ENCODE measurements at places on chromosomes 12 and 14. TPM values are rescaled to one million over a fixed set of nuclear protein-coding genes. Genes with fewer than 3 reads are reported as not detected.
A peak's percentile ranks its signal among the peaks of the same experiment; 100 is the strongest.

Gene PEX5
- 38.7 TPM for polyA plus RNA-seq

Gene FGD6
- 12.3 TPM for polyA plus RNA-seq

Gene KRT71
- polyA plus RNA-seq, result 0.04 TPM

Gene ENDOU
- polyA plus RNA-seq, result 1.8 TPM

Gene POTEG
- polyA plus RNA-seq, result not detected

Gene MYRFL
- 14.9 TPM for polyA plus RNA-seq

Gene GPHN
- 26.1 TPM for polyA plus RNA-seq

Gene SNAPC1
- polyA plus RNA-seq, result 5.6 TPM

Gene SPTB
- polyA plus RNA-seq, result 2.9 TPM

Gene TPPP2
- 0.16 TPM for polyA plus RNA-seq

Gene LMNTD1
- polyA plus RNA-seq, result 0.22 TPM

GRCh38 chr14:36900846-36901245 is 239.2 kb downstream of the PAX9 start:
- no peak for DNase-seq

DNA sequence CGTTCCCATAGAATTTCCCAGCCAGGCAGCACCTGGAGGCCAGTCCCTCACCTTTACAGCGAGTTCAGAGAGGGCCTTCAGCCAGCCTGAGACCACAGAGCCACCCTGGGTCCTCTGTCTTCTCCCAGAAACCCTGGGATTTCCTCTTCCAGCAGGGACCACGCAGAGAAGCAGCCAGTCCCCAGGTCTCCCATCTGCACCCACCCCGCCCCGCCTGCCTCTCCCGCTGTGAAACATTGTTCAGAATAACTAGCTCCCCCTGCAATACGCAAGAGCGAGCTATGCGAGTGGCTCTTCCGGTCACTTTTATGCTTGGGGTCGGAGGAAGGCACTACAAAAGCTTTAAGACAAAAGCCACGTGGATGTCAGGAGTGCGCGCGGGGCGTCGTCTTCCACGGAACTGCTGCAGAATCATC is 77.8 kb downstream of the SERPINA3 start:
- DNase-seq, result no peak

DNA sequence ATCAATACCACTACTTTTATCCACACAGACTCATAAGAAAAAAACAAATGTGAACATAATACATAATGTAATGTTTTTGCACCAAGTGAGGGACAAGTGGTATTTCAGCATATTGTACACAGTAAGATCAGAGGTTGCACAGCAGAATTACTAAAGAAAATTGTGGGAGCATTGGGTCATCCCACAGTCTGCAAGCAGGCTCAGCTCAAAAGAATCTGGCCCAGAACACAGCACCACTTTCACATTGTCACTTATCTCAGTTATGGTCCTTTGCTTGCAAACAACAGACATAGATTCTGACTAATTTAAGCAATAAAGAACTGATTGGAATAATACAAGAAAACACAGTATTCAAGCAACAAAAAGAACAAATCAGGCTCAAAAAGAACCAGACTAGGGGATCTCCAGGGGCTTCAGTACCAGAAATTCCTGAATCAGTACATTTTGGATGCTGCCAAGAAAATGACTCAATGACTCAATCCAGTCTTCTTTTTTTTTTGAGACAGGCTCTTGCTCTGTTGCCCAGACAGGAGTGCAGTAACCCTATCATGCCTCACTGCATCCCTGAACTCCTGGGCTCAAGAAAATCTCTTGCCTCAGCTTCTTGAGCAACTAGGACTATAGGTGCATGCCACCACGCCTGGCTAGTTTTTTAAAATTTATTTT is 42.9 kb upstream of the EEA1 start:
- DNase-seq, result no peak

DNA sequence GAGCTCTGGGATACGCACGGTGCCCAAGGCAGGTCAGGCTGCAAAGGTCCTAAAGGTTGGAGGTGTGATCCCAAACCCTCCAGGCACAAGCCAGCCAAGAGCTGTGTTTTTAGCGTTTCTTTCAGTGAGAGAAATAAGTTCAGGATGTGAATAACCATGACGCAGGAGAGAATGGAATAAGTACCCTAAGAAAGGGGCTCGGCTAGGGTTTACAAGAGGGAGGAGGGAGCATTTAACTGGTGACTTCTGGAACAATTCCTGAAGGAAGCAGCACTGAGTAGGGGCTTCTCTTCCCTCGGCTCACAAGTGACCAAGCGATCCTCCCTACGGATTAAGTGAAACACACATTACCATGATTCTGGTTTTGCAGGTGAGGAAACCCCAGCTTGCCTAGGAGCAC is 29.4 kb downstream of the SSH1 start:
- DNase-seq, result no peak

DNA sequence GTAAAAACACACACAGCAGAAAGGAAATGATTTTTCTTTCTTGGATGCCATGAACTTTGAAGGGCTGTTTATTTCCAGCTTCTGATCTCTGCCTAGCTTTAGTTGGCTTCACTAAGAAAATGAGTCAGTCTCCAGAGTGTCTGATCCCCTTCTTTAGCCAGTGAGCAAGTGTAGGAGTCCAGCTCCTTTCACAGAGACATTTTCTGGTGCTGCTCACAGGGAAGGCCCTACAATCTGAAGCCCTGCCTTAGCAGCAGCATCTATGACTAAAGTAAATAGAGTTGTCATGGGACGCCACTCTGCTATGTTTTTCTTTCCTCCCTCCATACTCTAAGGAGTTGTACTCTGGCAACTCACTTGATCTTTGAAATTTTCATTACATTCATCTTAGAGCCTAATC is 103.5 kb downstream of the RPAP3 start:
- DNase-seq, result no peak

DNA sequence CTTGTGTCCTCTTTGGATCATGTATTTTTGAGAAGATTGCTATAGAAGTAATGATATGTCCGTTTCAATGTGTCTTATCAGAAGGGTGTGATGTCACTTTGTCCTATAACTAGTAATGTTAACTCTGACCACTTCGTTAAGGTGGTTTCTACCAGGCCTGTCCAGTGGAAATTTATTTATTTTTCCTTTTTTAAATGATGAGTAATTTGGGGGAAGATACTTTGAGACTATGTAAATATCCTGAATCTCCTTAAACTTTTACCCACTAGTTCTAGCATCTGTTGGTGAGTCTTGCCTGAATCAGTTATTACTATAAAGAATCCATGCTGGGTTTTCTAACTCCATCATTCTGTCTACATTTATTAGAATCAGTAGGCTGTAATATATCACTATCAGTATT is 15.3 kb downstream of the EP400 start:
- no peak for DNase-seq

- no peak for DNase-seq
Observed at GRCh38 chr12:69052613-69053408, 119.8 kb upstream of the CPM start.

DNA sequence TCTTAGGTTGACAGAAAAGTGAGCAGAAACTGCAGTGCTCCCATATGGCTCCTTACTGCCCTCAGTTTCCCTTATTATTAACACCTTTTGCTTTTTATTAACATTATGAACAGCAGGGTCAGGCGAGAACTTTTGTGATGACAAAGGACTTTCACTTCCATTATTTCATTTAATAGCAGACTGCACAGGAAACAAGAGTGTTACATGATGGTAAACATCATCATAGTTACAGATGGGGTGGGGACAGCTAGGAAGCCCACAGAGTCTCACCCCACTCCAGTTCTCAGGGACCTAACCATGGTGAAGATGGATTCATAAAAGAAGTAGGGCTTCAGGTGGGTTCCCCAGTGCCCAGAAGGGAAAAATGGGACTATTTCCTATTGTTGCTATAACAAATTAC is 110.1 kb upstream of the PELI2 start:
- no peak for DNase-seq

DNA sequence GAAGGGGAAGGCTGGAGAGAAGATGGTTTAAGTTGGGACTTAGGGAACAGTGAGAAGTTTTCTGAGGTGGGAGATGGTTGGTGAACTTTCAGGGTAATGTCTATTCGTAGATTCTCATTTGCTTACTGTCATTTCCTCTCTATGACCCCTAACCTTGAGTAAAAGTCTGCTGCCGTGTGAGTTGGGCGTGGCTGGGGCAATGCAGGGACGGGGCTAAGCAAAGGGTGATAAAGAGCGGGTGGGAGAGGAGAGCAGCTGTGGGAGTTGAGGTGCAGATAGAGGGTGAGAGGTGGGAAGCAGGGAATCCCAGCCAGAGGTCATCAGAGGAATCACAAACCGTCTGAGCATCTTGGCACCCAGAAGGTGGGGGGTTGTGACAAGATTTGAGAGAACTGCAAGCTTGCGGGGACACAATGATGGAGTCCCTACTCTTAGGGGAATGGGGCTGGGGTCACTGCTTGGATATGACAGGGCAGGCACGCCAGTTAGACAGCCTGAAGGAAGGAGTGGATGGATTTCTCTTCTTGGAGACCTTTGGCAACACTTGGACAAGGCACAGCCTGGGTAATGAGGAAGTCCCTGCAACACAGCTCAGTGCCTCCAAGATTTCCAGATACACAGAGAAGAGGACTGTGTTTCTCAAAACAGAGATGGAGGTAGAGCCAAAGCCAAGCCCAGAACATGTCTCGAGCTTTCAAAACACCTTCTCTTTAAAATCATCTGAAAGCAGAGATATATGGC is 45.9 kb upstream of the CTDSP2 start:
- no peak for DNase-seq

GRCh38 chr12:65721541-65722190 is 102.6 kb upstream of the HMGA2 start:
- no peak for DNase-seq

GRCh38 chr12:121784460-121784859 is 9.0 kb downstream of the RHOF start:
- DNase-seq, result peak; percentile 44

DNA sequence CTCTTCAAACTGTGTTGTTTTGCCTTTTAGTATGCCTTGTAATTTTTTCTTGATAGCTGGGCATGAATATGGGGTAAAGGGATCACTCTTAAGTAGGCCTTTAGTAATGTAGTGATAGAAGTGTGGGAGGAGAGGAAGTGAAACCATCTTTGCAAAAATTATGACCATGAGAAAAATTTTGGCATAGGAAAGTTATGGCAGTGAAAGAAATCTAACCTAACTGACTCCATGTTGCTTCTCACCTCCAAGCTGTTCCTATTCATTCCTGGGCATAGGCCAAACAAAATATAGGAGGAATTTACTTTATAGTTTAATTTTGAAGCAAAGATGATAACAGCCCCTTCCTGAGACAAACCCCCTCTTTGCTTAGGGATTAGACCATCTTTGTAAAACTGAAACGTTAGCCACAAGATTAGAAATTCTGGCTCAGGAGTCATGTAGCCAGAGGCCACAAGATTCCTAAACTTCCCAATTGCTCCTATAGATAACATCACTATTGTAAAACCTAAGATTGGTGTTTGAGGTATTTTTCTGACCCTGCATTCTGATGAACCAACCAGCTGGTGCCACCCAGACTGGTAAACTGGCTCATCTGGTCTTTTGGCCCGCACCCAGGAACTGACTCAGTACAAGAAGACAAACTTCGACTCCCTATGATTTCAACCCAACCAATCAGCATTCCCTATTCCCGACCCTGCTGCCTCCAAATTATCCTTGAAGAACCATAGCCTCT is 45.8 kb downstream of the CRADD start:
- DNase-seq, result no peak

- no peak for DNase-seq
Observed at GRCh38 chr12:114998750-114999128, 314.8 kb upstream of the TBX3 start.

DNA sequence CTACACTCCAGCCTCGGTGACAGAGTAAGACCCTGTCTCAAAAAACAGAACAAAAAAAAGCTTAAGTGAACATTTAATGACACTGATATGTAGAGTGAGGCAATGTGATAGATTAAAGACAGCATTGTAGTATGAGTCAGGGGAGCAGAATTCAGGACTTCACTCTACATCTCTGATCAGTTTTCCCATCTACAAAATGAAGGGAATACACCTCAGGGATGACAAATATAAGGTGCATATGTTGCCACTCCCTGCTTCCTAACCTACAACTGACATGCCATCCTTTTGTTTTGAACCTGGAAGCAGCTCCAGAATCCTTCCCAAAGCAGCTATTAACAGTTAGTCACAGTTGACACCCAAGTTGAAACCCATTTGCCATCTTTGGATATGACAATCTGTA is 30.9 kb upstream of the STRN3 start:
- DNase-seq, result no peak

GRCh38 chr12:3604748-3605586 is 114.0 kb downstream of the PRMT8 start:
- DNase-seq, result no peak

- DNase-seq, result peak; percentile 14
Observed at GRCh38 chr14:69317102-69317755, 57.3 kb downstream of the GALNT16 start.

DNA sequence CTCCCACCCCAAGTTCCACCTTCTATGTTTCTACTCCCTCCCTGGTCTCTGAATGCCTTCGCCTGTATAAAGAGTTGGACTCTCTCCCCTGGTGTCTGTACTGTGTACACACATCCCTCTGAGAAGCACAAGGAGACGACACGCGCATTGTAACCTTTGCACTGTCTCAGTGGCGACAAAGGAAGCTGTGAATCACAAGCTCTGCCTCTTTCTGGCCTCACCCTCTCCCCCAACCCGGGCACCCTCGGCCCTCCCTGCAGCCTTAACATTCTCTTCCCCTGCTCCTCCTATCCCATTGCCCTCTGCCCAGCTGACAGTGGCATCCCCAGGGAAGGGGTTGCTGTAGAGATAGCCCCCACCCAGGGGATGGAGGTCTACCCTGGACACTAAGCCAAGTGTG is 2.5 kb upstream of the SMARCD1 start:
- peak; percentile 96 for DNase-seq

DNA sequence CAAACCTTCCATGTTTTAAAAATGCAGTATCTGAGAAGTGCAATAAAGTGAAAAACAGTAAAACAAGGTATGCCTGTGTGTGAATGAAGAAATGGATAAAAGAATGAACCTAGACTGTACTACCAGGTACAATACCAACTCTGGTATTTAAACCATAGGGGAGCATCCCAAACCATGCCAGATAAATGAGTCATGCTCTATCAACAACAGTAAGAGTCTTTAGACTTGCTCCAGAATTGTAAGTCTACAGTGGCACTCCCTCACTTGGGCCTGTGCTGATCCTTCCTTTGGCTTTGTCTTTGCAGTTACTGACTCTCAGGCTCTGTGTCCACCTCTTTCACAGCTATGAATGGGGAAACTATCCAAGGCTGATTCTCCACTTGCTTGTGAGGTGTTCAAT is 38.1 kb downstream of the BBS10 start:
- DNase-seq, result no peak

- no peak for DNase-seq
Observed at GRCh38 chr12:106651552-106651951, 68.7 kb downstream of the RFX4 start.

GRCh38 chr12:131710464-131711457 is at the start of gene SFSWAP:
Gene SFSWAP, plus strand, starts transcription at chr12:131711090. Its CDS starts 140 bp downstream, at chr12:131711230.
- peak; percentile 91 for DNase-seq

GRCh38 chr12:56947633-56948456 is 9.6 kb downstream of the RDH16 start:
- DNase-seq, result no peak

- DNase-seq, result no peak
Observed at GRCh38 chr12:51021694-51022093, 4.5 kb downstream of the SLC11A2 start.

GRCh38 chr12:126767334-126767733 is 1499.6 kb upstream of the TMEM132C start:
- no peak for DNase-seq

GRCh38 chr12:31715283-31715825 is 13.5 kb downstream of the AMN1 start:
- DNase-seq, result peak; percentile 43

Data from large intestine (tissue), 12 donors.